ENCODE measurements at places on chromosomes 5 and 9. TPM values are rescaled to one million over a fixed set of nuclear protein-coding genes. Genes with fewer than 3 reads are reported as not detected.

Gene HK3
- total RNA-seq, result 26.8 TPM

- DNase-seq, result no peak
Measured at GRCh38 chr5:80191991-80192398, 63.9 kb downstream of the SERINC5 start.

DNA sequence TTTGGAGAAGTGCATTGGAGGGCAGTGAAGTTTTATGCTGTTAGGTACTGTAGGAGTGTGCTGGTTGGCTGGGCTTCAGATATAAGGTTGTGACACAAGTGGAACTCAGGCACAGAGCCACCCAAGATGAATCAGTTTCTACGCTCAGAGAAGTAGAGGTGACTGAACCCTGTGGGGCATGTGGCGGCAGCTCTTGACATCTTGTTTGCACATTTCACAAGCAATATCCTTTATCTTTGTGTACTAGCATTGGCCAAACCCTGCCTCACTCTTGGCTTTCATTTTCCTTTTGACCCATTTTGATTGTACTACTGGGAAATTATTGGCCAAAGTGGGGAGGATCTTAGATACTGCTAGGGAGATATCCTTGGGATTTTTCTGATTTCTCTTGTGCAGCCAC lies 110.0 kb downstream of the PSAT1 start:
- DNase-seq, result no peak

- DNase-seq, result peak; percentile 30
Measured at GRCh38 chr5:1885868-1886845, 3.4 kb upstream of the IRX4 start.

- DNase-seq, result no peak
Measured at GRCh38 chr9:93041108-93041802, 17.2 kb upstream of the SUSD3 start.

- no peak for DNase-seq
Measured at GRCh38 chr5:146027751-146028150, 77.6 kb downstream of the PLAC8L1 start.

- no peak for DNase-seq
Measured at GRCh38 chr9:126999315-127000068, 84.9 kb downstream of the RALGPS1 start.

- DNase-seq, result peak; percentile 61
Measured at GRCh38 chr5:149839761-149840160, 104.8 kb downstream of the PDE6A start.

- DNase-seq, result peak; percentile 29
Measured at GRCh38 chr9:131335368-131335755, 45.8 kb downstream of the PLPP7 start.

GRCh38 chr9:110738982-110739381 lies 70.4 kb downstream of the MUSK start:
- DNase-seq, result no peak

Gene CCDC152
- 0.78 TPM for total RNA-seq

DNA sequence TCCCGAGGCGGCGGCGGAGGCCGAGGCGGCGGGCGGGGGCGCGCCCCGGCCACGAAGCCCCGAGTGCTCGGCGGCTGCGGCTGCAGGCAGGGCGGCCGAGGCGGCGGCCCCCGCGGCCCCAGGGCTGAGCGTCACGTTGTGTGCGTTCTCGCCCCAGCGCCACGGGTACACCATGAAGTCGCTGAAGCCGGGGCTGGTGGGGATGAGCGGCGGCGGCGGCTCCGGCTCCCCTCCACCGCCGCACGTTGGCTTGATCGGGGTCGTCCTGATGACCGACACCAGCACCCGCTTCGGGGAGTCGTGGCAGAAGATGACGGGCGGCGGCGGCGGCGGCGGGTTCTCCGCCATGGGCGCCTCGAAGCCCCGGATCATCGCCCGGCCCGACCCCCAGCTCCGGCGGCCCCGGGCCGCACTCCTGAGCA lies 498 bp downstream of the ZNF367 start:
- peak; percentile 61 for DNase-seq

- no peak for DNase-seq
Measured at GRCh38 chr9:22215521-22215920, 206.4 kb upstream of the CDKN2B start.

- DNase-seq, result peak; percentile 82
Measured at GRCh38 chr5:115170134-115170928, 623 bp upstream of the TRIM36 start.

GRCh38 chr5:157232706-157233105 lies 33.2 kb upstream of the CYFIP2 start:
- no peak for DNase-seq

Gene ZNF462
- 24.0 TPM for total RNA-seq

DNA sequence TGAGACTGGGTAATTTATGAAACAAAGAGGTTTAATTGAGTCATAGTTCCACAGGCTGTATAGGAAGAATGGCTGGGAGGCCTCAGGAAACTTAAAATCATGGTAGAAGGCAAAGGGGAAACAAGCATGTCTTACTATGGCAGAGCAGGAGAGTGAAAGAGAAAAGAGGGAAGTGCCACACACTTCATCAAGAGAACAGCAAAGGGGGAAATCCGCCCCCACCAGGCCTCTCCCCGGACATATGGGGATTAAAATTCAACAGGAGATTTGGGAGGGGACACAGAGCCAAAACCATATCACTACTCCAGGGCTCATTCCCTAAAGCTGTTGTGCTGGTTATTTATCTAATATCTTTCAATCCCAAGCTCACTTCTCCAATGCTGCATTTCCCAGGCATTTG lies 50.2 kb upstream of the NR3C1 start:
- no peak for DNase-seq

Gene SPATA31C1
- not detected for total RNA-seq

Gene UBLCP1
- total RNA-seq, result 20.0 TPM

GRCh38 chr9:15355669-15356068 lies 48.7 kb upstream of the TTC39B start:
- DNase-seq, result no peak

DNA sequence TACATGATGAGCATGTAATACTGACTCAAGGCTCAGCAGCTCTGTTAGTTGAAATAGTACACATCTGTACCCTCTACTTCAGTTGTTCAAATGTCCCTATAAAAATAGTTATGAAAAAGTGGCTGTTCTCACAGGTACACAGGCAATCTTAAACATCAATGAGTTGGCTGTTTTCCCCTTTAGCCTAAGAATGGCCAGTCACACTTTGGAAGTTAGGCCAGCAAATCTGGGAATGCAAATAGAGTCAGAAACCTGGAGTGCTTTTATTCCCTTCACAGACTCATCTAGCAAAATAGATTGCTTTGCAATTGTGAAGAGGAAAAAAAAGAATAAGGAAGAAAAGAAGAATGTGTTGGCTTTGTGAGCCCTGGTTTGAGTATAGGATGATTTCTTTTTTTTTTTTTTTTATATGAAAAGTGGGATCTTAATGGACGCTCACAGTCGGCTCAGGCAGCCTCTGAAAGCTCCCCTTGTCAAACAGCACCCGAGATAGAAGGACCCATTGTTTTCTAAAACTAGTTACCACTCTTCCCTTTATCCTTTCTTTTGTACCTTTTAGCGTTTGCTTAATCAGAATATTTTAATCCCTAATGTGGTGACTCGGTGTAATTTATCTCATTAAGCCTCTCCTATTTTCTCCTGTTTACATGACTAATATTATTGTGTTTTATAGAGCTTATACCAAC lies 27.9 kb upstream of the TLE1 start:
- DNase-seq, result no peak

DNA sequence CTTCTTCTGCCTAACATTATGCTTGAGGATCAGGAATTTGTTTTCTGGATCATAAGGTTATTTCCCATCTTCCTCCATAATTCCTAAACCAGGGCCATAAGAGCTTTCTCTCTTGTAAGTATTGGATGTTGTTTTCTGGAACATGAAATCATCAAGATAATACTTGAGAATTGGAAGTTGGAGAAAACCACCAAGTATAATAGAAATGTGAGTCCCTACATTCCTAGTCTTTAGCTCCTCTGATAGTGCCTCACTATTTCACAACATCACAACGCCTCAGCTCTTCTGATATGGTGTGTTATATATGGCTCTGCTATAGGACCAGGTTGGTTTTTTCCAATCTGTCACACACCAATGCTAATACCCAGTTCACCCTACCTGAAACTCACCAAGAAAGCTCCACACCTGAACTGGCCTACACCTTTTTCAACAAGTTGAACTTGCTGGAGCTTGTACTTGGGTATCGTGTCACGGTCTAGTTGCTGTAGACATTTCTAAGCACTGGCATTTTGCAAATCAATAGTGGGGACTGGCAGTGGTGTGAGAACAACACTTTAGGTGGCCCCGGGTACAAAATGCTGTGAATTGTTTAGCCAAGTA lies 141.1 kb downstream of the ACTBL2 start:
- no peak for DNase-seq

Gene LAMC3
- total RNA-seq, result 0.39 TPM

GRCh38 chr9:31394015-31394473 lies 990.4 kb upstream of the ACO1 start:
- DNase-seq, result no peak

GRCh38 chr5:137095597-137095996 lies 403.5 kb downstream of the SPOCK1 start:
- no peak for DNase-seq

- DNase-seq, result no peak
Measured at GRCh38 chr9:87570000-87570908, 72.6 kb downstream of the DAPK1 start.

DNA sequence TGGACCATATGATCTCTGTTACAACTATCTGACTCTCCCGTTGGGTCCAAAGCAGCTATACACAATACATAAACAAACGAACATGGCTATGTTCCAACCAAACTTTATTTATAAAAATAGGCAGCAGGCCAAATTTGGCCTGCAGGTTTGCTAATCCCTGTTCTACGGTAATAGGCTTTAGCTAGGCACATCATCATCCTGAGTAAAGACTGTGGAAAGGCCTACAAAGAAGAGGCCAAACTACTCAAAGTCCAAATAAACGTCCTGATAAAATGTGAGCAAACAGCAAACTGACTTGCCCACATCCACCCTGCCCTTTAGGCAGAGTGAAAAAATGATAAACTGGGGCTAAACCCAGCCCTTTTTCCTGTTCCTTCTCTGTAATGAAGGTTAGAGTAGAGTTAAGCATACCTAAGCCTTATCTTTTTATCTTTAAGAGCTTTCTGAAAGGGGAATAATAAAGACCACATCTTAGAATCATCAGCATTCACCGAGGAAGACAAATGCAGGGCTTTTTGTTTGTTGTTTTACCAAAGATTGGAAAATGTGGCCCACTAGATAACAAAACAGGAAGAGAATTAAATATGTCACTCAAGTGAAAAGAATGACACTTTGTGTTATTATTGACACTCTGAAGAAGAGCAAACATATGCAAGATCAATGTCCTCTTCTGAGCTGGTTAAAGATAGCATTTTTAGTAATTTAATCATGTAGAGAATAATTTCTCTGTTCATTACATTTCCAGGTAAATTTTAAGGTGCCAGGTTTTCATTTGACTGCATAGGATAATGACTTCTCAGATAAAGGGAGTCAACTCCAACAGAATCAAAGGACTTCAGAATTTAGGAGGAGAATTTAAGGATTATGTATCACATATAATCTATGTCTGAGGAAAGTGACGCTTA lies 160.0 kb upstream of the GNA14 start:
- DNase-seq, result no peak

Gene TMC1
- total RNA-seq, result 0.62 TPM

DNA sequence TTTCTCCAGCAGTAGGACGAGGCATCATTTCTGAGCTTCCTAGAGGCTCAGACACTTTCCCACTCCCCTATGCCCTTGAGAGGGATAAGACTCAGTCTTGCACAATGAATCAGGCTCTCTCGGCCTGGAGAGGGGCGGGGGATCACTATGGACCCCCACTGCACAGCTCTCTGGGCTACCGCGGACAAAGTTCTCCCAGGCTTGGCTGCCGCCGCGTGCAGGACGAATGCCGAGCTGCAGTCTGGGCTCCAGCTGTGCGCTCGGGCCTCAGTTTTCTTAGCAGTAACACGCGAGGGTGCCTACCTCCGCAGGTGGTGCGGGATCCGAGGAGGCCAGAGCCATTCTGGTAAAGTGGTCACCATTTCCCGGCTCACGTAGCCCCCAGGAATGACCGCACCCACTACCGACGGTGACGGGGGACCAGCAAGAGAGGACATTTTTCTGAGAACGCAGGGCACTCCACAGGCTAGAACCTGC lies 3.4 kb upstream of the MYORG start:
- no peak for DNase-seq

Gene GAPVD1
- 67.7 TPM for total RNA-seq

GRCh38 chr5:138654281-138654867 lies 79.2 kb upstream of the HSPA9 start:
- DNase-seq, result no peak

DNA sequence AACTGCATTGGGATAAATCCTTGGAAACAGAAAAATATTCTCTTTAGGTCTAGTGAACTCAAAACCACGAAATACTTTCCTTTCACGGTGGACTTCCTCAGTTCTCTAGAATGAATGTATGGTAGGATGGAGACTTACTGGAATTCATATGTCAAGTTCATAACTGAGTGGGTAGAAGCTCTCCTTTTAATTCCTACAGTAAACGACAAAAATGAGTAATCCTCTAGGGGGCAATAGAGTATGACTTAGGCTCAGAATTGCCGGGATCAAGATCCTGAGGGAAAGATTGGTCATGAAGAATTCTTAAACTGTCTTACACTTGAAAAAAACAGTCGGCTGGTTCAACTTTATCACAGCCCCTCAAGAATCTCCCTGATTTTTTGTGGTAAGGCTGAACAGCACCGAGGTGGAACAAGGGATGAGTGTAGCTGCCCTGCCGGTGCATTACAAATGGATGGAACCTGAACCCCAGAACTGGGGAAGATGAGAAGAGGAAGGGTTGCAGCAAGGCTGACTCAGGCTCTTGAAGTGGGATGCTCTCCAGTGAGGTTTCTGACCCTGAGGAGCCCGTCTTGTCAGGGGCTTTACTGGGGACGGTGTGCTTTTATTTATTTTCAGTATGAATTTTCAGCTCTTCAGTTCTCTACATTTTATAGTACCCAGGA lies 14.0 kb upstream of the LOX start:
- no peak for DNase-seq

DNA sequence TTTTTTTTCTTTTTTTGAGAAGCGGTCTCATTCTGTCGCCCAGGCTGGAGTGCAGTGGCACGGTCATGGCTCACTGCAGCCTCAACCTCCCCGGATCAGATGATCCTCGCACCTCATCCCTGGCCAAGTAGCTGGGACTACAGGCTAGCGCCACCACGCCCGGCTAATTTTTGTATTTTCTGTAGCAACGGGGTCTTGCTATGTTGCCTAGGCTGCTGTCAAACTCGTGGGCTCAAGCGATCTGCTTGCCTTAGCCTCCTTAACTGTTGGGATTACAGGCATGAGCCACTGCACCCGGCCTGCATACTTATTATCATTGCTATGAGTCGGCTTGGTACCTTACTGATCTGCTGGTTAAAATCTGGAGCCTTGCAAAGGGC lies 790 bp upstream of the IARS1 start:
- DNase-seq, result no peak
